ENCODE measurements at places on chromosomes 2 and 18.

DNA sequence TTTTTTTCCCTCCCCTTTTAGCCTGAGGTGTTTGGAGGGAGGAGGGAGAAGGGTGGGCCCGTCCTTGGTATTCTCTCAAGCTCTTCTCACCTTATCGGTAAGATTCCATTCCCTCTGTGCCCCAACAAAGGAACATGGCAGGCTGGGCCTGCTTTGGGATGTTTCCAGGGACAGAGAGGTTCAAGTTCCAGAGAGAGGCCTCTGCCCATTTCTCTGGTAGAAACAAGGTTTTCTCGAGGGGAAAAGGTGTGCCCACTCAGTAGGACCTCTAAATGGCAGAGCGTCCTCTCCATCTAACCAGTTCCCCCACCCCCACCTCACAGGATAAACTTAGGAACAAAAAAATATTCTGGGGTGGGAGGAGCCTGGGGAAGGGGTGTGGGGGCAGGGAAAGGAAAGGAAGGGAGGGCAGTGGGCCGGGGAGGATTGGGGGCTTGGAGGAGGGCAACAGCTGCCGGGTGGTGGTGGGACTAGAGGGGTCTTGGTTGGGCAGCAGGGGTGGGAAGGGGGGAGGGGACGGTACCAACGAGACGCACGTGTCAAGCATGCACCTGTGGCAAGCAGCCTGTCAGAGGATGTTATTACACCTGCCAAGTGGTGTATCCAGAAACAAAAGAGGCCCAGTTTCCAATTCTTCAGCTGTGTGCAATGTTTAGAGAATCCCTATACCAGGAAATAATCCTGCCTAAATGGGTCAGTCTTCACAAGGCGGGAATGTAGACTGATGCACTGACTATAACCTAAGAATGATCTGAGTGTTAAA is 2.1 kb downstream of the PCBP1 start:
- DNase-seq = peak; percentile 29

- no peak for DNase-seq
Observed at GRCh38 chr2:5093518-5093917, 598.7 kb upstream of the SOX11 start.

DNA sequence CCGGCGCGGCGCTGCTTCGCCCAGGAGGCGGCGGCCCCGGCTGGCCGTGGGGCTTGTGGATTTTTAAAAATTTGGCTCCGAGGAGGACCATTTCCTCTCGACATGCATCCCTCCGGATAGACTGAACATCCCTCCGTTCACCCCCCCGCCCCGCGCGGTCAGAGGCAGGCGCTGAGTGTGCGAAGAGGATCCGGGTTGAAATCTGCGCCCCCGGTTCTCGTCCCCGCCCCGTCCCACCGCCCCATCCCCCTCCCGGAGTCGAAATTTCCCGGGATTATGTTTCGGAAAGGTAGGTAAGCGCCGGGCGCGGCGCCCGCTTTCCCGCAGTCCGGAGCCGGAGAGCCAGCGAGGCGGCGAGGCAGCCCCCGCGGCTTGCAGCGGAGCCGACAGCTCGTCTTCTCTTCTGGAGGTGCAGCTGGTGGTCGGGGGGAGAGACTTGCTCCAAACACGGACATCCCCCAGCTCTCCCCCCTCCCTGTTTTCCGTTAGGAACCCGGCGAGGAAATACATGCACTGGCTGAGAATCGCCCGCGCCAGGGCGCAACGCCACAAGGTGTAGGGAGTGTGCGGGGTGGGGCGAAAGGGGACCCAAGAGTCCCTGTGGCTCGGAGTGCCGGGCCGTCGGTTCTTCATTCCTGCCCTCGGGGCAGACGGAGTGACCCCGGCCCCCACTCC is at the start of gene PRKCE:
TSS of gene PRKCE (plus strand) at position 261 of the 675 bp plus-strand sequence.
- peak; percentile 47 for DNase-seq

DNA sequence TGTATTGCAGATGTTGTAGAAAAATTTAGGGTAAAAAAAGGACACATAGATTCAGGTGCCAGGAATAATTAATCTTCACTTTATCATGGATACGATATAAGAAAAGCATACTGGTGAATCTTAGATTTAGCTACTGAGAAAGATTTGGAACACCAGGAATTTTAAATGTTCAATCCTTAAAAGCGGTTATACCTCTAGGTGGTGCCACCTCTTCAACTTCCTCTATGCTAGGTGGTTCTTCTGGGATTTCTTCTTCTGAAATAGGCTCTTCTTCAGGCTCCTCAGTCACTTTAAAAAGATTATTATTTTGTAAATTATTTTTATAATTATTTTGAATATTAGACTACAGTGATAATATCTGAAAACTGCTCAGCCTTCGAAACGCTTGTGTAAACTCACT is 133.1 kb downstream of the TTN start:
- DNase-seq = no peak

Measured in activated T-cell treated with anti-CD3 and anti-CD28 coated beads, Interleukin-2, amount 50 U/mL, for 1 hour (primary cell).